ENCODE measurements at places on chromosomes 12 and 14.

GRCh38 chr12:123731596-123731995, 19.4 kb downstream of the ATP6V0A2 start:
- no peak for DNase-seq

DNA sequence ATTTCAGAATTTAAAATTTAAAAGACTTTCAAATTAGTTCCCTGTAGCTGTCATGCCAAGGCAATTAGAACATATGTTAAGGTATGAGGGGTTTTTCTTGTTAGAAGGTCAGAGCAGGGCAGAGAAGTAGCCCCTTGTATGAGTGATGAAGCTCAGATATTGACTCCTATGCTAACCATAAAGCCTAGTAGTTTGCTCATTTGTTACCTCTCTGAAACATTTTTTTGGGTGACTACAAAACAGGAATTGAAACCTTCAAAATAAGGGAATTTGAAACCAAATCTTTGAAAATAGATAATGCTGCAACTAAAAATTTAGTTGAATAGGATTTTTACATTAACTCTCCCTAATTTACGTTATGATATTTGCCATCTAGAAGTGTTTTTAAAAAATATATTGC, 333.5 kb downstream of the NAV3 start:
- no peak for DNase-seq

GRCh38 chr12:87086118-87086891, 830.1 kb upstream of the MGAT4C start:
- no peak for DNase-seq

DNA sequence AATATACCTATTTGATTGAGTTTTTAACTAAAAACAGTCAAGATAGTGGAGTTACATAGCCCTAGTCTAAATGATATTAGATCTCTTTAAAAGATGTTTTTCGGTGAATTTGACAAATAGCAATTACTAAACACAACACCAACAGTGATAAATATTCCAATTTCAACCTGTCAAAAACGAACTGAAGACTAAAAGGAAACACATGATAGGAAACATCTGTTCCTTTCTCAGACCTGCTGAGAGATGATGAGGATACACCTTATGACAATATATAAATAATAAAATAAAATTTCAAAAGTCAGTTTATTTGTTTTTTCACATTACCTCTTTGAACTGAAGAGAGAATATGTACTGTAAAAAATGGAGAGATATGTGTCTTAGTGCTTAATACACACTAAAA, 232.7 kb downstream of the RASSF9 start:
- DNase-seq: no peak

DNA sequence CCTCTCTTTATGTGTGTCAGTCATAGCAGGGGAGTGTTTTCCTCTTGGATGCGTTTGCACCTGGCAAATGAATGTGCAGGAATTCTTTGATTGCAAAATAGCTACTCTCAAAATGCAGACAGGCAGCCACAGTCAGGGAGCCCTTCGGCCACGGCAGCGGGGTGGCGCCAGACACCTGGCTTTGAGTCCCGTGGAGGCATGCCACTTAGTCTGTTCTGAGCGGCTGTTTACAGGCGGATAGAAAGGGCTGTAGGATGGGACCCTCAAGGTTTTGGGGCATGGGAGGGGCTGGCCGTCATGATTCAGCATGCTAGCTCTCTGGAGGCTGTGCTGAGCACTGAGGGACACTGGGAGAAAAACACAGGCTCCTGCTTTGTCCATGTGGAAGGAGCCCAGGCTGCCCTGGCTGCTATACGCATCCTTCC, 117.1 kb downstream of the SLC25A47 start:
- DNase-seq: no peak

Measured in NCI-H187 treated with DMSO at 0.1 percent for 48 hours (cell line).